ENCODE measurements at places on chromosomes 6 and 20.
A peak's percentile ranks its signal among the peaks of the same experiment; 100 is the strongest.

DNA sequence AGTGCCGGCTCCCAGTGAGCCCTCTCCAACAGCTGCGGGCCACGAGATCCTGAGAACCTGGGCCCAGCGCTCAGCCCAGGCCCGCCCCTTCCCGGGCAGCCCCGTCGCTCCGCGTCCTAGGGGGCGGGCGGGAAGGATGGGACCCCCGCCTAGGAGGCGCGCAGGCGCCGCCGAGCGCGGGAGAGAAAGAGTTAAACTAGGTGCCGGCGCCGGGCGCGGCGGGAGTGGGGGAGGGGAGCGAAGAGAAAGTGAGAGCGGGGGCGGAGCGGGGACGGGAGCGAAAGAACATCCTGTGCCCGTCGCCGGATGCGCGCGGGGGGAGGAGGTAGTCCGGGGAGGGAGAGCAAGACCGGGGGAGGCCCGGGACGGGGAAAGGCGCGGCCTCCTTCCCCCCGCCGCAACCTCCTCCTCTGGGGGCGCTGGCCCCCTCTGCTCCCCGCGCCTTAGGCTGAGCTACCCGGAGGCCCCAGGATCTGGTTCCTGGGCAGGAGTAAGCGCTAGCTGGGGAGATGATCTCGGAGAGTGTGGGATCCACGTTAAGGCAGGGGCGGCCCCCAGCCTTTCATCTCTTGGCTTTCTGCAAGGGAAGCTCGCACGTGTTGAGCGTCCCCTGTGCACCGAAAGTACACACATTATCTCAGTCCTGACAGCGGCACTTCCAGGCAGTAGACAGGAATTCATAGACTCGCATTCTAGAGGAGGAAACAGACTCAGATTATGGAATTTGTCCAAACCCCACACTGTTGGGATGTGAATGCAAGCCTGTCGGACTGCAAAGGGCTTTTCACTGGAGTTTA, 4.9 kb upstream of the ARMC12 start:
- DNase-seq = peak; percentile 99

DNA sequence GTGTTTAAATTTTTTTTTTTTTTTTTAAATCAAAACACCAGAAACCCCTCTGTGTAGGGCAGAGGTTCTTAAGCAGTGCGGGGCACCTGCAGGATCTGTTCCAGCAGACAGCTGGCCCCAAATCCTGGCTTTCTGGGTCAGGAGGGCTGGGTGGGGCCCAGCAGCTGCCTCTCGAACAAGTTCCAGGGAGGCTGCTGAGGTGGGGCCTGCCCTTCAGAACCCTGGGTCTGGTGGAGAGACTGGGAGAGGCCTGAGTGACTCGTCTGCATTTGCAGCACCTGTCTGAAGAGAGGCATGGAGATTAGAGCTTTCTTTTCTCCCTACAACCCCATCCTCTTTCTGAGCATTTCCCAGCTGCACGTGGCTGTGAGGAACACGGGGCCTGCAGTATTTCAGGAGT, 8.4 kb downstream of the PSMG4 start:
- no peak for DNase-seq

- DNase-seq = no peak
Measured at GRCh38 chr6:75748003-75748742, 866 bp upstream of the MYO6 start.

GRCh38 chr6:79928478-79928998, 18.8 kb downstream of the ELOVL4 start:
- DNase-seq = no peak

DNA sequence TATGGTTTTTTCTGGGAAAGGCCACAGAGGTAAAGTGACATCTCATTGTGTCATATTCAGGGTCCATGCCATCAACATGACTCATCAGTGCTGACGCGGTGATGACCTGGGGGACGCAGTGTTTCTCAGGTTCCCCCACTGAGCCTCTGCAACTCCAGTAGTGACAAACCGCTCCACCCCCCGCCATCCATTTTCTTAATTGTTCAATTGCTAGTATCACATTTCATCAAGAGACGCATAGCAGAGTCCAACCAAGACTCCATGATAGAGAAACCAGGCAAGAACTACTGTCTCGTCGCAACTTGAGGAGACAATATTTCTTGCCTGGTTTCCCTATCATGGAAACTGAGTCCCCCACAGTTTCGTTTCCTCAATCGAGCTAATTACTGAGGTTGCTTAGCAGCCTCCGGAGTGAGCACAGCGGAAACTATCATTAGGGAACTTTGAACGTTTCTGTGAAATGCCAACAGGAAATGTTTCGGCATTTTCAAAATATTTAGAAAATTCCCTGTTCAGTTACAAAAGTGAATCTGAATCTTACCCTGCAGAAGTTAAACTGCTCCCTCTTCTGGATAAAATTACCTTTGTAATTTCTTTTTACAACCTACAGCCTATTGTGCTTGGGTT, 12.2 kb upstream of the SERPINB1 start:
- DNase-seq = peak; percentile 87

GRCh38 chr20:19497064-19497463, 261.0 kb upstream of the RIN2 start:
- peak; percentile 10 for DNase-seq

DNA sequence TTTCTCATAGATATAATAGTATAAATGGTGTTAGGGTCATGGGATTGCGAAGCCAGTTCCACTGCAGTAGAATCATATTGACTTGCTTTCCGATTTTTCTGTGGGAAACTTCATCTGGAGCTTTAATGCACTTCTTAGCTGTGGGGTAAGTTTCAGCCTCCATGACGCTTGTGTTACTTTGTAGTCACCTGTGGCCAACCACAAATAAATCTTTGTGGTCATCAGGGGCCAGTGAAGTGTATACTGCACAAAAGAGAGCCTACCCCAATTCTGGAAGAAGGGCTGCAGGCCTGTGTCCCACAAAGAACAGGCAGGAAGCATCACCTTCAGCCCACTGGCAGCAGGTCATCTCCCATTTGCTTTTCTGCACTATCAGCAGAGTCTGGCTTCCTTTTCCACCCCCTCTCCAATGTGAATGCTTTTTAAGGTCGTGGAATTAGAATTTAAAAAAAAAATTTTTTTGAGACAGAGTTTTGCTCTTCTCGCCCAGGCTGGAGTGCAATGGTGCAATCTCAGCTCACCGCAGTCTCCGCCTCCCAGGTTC, 32.0 kb downstream of the MTHFD1L start:
- DNase-seq = no peak

- no peak for DNase-seq
Measured at GRCh38 chr6:10582774-10583508, 61.8 kb downstream of the GCNT2 start.

- no peak for DNase-seq
Measured at GRCh38 chr6:144653885-144654505, 368.9 kb downstream of the UTRN start.

DNA sequence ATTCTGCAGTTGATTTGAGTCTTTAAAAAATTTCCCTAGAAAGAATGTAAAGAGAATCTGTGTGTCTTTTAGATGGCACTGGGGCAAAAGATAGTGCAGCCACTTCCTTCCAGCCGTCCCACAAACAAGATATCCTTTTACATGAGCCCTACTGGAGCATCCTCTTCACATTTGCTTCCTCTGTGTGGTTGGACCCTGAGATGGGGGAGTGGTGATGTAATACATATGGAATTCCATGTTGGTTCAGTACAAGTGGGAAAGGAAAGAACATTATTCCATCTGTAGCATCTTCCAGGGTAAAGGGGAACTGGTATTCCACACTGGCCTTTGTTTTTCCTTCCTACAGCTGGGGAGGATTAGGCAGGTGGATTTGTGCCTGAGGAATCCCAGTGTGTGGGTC, 78.9 kb upstream of the ISM1 start:
- DNase-seq = peak; percentile 38

- DNase-seq = no peak
Measured at GRCh38 chr6:134921721-134922261, 28.1 kb downstream of the ALDH8A1 start.

DNA sequence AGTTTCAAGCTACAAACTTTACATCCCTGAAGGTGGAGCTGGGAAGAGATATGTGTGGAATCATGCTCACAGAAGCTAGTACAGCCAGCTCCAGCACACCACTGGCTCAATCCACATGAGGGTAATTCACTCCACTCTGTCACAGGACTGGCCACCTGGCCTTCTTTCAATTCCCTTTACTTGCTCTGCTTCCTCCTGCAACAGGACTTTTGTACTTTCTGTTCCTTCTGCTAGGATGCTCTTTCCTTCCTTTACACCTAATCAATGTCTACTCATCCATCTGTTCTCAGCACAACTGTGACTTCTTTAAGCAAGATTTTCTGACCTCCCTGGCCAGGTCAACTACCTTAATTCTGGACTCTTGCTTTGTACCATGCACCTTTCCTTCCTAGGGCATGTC, 39.4 kb upstream of the MYB start:
- DNase-seq = no peak

GRCh38 chr6:14925025-14925698, 320.7 kb upstream of the JARID2 start:
- DNase-seq = no peak

- no peak for DNase-seq
Measured at GRCh38 chr20:63622732-63623131, 4.2 kb downstream of the GMEB2 start.

DNA sequence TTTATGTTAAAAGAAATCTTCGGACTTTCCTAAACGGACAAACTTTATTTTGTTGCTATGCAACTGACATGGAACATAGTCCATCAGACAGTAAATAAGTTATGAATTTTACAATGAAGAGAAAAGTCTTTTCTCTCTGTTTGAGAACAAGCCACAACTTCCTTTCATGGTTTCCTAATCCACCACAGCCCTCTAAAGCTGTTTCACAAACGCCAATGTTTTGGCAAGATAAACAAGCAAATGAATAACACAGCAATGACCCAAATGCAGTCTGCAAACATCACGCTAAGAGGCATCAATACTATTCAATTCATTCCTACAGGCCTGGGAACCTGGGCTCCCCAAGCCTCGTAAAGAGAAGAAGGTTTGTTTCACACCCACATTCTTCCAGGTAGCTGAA, 60.4 kb downstream of the HAO1 start:
- no peak for DNase-seq

- peak; percentile 66 for DNase-seq
Measured at GRCh38 chr6:111603685-111604084, 2.0 kb downstream of the TRAF3IP2 start.

- peak; percentile 61 for DNase-seq
Measured at GRCh38 chr20:19944772-19945459, 72.2 kb upstream of the NAA20 start.

GRCh38 chr6:53794137-53794719, 577 bp upstream of the LRRC1 start:
- DNase-seq = peak; percentile 75

GRCh38 chr20:6495907-6496306, 271.6 kb upstream of the BMP2 start:
- DNase-seq = no peak

DNA sequence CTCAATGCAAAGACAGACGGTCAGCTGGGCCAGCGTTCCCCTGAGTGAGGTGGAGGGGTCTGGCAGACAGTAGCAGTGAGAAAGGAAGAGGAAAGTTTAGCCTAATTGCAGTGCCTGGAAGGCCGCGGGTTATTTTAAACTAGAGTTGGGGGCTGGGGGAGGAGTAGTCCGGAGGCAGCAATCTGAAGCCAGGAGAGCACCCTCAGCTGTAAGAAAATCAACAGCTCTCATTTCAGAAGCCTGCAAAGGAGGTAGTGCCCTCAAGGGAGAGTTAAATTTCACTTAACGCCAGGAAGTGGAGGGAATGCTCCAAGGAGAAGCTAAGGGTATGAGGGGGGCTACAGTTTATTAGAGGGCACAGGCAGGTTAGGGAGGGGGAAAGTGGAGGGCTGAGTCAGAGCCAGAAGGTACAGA, 26.9 kb downstream of the RING1 start:
- no peak for DNase-seq
